ENCODE measurements at places on chromosomes 2 and 18.

DNA sequence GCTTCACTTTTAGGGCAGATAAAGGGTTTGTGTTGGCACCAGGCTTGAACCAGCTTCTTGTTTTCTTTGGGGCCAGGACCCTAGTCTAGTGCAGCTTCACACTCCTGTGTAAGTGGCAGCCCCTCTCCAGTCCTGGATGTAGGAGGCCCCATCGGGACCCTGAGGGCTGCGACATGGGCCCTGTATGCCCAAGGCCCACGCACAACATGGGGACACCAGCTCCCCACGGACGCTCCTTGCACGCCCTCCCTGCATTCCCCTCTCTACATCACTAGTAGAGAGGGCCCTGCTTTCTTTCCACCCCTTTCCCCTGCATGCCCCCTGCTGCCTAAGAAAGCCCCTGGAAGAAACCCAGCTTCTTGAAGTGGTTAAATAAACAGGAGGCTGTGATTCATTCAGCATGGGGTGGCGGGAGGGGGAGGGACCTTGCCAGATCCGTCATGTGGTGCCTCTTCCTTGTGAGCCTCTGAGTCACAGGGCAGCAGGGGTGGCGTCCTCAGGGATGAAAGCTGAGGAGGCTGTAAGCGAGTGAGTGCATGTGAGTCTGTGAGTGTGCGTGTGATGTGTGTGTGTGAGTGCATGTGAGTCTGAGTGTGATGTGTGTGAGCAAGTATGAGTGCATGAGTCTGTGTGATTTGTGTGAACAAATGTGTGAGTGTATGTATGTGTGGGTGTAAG is 42.5 kb downstream of the COPS8 start:
- no peak for DNase-seq

DNA sequence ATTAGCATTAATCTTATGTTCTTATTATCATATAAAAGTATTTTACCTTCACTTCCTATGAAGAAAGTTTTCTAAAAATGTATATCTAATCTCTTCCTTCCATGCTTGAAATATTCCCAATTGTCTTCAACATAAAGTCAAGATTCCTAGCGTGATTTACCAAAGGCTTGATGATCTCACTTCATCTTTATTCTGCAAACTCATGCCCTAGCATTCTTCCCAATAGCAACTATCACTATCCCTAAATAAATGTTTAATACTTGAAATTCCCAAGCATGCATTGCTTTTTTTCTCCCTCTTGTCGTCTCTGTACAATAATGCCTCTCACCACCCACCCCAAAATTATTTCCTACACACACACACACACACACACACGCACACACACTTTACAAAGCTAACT is 125.8 kb downstream of the VWC2L start:
- DNase-seq: no peak

DNA sequence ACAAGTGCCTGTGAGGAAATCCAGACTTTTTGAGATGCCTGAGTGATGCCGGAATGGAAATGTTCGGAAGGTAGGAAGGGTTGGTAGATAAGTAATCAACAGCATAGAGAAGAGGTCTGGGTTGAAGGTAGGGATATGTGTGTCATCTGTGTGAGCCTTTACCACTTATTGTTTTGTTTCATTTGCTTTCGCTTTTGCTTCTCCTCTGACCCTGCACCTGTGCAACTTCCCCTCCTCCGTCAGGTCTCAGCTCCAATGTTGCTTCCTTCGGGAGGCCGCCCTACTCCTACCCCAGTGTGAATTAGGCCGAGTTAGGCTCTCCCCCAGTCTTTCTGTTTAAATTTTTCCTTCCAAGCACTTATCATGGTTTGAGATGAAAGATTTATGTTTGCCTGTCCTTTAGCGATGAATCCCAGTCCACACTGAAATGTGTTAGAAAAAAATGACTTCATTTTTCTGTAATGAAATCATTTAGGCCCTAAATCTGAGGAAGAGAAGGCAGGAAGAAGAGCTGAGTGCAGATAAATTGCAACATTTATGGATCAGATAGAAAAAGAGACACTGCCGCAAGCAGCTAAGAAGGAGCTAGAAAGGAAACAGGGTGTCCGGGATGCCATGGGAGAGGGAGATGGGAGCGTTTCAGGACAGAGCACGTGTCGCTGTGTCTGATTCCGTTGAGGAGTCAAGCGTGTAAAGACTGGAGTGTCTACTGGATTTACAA is 139.6 kb upstream of the PELI1 start:
- peak; percentile 66 for DNase-seq

DNA sequence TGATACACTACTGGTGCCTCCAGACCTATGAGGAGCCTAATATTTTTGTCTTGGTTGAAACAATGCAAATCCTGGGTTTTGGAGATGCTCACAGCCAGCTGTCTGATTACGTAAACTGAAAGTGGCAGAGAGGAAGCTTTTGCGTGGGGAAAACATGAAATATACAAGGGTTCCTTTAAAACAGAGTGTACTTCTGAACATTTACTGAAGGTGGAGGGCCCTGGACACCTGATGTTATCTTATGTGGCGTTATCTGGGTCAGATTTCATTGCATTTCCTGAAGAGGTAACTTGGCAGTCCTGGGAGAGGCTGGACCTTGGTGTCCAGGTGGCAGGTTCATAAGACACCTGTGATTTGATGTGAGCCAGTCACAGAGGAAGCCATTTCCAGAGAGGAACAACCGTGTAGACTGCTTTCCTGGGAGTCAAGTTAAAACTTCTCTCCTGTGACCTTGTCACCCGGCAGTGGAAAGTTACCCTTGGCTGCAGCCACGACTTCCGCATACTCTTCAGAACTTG is 105.0 kb downstream of the NEDD4L start:
- DNase-seq: no peak

GRCh38 chr2:228771774-228772173 is 499.3 kb downstream of the PID1 start:
- DNase-seq: no peak

- DNase-seq: peak; percentile 31
Measured at GRCh38 chr18:54127759-54128378, 96.6 kb downstream of the MBD2 start.

- no peak for DNase-seq
Measured at GRCh38 chr2:159106109-159106508, 137.7 kb downstream of the TANC1 start.

- no peak for DNase-seq
Measured at GRCh38 chr2:7272210-7272609, 355.0 kb downstream of the RNF144A start.

DNA sequence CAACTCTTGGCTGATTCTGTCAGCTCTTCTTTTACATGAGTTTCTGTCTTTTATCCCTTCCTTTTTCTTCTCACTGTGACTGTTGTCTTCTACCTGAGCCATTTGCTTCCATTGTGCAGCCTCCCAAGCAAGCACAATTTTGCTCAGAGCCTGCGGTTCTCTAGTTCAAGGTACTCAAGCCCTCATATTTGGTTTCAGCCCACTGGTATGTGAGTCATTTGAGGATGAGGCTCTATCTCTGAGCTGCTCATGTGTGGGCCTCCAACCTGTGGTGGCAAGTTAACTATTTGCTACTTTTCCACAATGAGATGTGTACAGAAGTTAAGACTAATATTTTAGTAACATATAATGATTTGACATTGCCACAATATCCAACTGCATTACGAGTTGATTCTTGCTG is 183.0 kb downstream of the PHLPP1 start:
- DNase-seq: peak; percentile 37

DNA sequence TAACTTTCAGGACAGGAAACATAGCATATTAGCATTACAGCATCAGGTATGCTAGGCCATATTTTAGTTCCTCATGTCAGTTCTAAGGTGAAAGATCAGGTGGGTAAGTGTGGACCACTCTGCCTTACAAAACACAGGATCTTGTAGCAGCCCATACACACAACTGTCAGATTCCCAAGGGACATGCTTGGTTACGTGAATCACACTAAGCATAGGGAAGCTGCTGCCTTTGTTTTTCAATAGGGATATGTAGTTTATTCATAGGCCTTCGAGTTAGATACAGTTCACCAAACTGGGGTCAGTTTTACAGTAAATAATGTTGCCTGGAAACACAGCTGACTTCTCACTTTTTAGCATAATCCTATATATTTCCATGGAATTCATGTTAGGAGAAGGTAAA is 116.1 kb upstream of the OTX1 start:
- no peak for DNase-seq

- DNase-seq: no peak
Measured at GRCh38 chr2:48724278-48724677, 31.2 kb downstream of the LHCGR start.

- DNase-seq: no peak
Measured at GRCh38 chr18:75828379-75828778, 400.9 kb upstream of the SMIM21 start.

All from GM13977 (cell line).